Thymus (tissue), 14 donors: ENCODE measurements at places on chromosomes 2 and 18.

DNA sequence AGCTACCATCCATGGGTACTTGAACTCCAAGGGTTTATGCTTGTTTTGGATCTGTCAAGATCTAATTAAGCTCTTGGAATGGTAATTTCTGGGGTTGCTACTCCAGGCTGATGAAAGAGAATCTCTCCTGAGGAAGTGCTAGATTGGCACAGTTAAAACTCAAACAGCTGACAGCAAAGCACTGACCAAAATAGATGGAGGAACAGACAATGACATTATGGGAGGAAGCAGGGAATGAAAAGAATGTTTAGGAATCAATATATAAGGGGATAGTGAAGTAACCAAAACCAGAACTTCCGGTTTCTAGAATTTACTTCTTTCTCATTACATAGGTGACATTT is 6.3 kb downstream of the THUMPD2 start:
- DNase-seq, result no peak

GRCh38 chr2:128550389-128550788 is 231.7 kb upstream of the HS6ST1 start:
- DNase-seq, result no peak

DNA sequence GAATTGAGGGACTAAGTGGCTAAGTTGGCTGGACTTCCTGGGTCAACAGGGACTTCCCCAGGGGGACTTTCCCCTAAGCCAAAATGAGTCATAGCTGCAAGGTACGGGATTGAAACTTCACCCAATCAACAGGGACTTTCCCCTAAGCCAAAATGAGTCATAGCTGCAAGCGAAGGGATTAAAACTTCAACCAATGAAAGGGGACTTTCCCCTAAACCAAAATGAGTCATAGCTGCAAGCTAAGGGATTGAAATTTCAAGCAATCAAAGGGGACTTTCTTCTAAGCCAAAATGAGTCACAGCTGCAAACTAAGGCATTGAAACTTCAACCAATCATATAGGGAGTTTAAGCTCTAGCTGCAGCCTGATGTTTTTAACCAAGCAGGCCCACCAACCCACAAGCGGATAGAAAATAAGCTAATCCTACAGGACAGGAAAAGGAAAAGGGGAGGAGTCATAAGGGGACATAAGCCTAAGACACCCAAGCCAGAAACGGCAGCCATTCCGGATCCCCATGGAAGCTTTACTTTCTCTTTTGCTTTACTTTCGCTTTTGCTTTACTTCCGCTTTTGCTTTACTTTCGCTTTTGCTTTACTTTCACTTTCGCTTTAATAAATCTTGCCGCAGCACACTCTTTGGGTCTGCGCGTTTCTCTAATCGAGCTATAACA is 1375.4 kb upstream of the CELF4 start:
- no peak for DNase-seq

DNA sequence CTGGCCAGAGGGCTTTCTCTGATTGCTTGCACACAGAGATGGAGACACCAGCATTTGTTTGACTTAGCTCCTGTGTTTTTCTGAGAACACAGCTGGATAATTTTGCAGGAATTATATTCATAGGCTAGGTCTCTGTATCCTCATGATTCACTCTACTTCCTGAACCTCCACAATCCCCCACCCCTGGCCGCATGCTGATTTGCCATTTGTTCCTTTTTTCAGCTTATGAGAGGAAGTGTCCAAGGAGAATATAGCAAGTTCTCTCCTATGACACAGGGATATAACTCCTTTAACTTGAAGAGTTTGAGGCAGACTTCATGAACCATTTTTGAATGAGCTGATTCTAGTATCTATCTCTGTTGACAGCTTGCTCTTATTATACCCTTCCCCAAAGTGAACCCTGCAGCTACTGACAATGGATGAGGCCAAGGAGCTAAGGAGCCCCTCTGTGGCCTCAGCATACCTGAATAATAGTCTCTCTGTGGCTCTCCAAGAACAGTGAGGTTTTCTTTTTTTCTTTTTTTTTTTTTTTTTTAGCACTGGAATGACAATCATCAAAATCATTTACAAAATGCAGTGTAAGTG is 15.4 kb downstream of the CAVIN2 start:
- no peak for DNase-seq

- DNase-seq, result no peak
Observed at GRCh38 chr2:114864901-114865300, 422.5 kb downstream of the DPP10 start.

GRCh38 chr2:169112841-169113240 is 43.5 kb downstream of the DHRS9 start:
- DNase-seq, result no peak
